Activated CD4-positive, alpha-beta T cell treated with anti-CD3 and anti-CD28 coated beads for 24 hours (primary cell): ENCODE measurements at places on chromosomes 5 and 9.

- DNase-seq = no peak
Measured at GRCh38 chr5:10518347-10518746, 45.5 kb upstream of the ANKRD33B start.

DNA sequence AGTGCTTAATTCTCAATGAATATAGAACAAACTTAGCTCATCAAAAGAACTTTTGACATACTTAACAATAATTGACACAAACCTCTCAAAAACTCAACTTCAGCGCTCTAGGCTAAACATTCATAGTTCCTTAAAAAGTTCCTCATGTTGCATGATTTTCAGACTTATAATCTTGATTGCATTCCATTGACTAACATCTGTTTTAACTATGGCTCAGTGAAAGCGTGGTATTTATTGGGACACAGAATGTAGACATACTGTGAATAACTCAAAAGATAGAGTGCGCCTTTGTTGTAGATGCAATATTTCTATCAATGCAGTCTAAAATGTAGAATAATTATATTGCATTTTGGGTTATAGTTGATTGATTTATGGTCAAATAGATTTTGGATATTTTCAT lies 227.1 kb upstream of the HAPLN1 start:
- no peak for DNase-seq

GRCh38 chr9:115106001-115106400 lies 12.0 kb downstream of the TNC start:
- no peak for DNase-seq

DNA sequence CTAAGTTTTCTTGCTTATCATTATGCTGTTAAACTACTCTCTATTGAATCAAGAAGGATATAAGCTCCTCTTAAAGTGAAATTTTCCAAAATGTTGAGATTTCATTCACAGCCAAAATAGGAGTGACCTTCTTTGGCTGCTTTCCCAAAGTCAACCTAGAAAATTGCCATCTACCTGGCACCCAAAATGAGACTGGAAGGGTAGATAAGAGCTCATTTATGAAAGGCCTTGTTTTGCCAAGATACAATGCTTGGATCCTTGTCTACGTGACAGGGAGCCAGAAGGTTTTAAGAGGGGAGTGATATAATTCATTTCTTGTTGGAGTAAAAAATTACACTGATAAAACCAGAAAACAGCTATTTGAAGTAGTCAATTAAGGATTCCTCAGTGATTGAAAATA lies 287.1 kb downstream of the IZUMO3 start:
- no peak for DNase-seq

GRCh38 chr9:113531919-113532808 lies 68.6 kb downstream of the RGS3 start:
- DNase-seq = no peak

DNA sequence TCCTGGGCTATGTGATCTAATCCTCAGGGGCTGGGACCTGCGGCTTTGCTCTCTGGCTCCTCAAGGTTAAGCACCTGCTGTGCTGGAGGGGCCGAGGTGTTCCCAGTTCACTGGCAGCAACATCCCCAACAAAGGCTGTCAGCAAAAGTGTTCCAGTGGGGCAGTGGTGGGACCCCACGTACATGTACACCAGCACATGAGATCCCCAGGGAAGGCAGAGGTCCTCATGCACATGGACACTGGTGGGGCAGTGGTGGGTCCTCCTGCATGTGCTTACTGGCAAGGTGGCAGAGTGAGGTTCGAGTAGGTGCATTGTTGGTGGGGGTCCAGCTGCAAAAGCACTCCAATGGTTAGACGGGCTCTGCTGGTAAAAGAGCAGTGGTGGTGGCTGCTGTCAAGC lies 255.6 kb upstream of the MPDZ start:
- DNase-seq = no peak

DNA sequence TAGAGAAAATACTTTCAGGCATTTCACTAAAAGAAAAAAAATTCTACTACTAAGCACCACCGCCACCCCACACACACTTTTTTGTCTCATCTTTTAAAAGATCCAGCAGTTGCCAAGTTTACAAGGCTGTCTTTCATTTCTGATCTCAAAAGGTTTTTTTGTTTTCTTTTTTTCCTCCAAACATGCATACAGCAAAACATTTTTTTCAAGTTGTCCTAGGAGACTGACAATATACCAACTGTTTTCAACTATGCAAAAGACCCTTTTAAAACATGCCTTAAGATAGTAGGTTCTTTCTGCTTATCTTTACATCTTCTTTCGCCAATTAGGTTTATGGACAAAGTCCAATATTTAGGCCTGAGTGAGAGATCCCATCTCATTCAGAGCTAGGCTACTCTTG lies 65.2 kb downstream of the HMHB1 start:
- no peak for DNase-seq

- DNase-seq = no peak
Measured at GRCh38 chr9:27367175-27367798, 70.3 kb upstream of the EQTN start.

GRCh38 chr9:120935383-120935857 lies 8.8 kb upstream of the TRAF1 start:
- DNase-seq = no peak

- DNase-seq = no peak
Measured at GRCh38 chr5:61306531-61307131, 25.4 kb upstream of the ZSWIM6 start.

DNA sequence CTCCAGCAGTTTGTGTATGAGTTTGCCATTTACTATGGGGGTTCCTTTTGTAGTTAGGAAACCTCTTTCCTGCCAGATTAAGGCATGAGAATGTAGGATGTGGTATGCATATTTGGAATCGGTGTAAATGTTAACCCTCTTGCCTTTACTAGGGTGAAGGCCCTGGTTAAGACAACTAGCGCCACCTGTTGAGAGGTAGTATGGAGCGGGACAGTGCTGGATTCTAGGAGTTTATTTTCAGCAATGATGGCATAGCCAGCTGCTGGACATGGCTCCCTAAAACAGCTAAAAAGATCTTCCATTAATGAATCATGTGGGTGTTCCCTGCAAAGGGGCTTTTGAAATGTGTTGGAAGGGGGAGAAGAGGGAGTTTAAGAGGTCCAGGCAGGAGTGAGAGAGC lies 30.7 kb upstream of the GPX3 start:
- DNase-seq = no peak

DNA sequence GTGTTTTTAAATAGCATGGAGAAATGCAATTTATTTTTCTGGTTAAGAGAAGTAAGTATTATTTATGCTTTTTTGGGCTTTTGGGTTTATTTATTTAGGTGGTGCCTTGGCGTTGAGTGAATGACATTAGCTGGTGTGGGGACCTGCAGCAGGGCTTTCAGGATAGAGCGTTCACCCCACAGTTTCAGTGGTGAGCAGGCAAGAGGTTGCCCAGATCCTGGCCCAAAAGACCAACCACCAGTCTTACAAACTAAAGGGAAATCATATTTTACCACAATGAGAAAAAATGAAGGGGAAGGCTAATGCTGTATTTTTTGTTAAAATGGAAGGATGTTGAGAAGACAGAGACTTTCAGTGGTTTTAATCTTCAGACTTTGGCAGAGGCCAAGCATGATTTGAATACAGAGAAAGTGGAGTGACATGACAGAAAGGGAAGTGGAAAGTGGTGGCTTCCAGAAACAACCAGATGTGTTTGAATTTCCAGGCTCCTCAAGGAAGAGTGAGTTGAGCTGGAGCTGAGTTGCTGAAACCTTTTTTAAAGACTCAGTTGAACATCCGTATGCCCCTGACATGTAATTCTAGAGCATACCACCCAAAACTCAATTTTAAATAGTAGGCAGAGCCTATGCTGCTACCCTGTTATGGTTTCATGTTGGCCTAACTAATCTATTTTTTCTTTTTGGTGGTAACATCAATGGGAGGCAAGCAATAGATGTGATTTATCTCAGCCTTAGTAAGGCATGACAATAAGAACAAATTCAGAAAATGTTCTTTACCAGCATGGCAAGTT lies 94.8 kb downstream of the AOPEP start:
- no peak for DNase-seq

- DNase-seq = no peak
Measured at GRCh38 chr5:108788142-108788541, 40.4 kb downstream of the FER start.

DNA sequence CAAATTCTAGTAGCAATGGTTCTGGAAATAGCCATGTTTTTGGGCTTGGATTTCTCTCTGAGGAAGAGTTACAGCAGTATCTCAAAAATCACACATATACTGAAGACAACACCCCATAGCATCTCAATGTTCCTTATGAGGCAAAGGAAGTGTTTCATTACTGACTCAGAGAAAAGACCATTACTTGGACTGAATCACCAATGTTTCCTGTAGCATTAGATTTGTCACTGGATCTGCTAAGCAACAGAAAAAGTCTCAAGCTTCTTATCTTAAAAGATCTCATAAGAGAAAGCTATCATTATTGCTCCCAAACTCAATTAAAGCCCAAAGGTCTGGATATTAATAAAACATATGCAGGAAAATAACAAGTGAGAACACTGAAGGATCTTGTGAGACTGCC lies 272.4 kb downstream of the ADAMTS6 start:
- DNase-seq = no peak

DNA sequence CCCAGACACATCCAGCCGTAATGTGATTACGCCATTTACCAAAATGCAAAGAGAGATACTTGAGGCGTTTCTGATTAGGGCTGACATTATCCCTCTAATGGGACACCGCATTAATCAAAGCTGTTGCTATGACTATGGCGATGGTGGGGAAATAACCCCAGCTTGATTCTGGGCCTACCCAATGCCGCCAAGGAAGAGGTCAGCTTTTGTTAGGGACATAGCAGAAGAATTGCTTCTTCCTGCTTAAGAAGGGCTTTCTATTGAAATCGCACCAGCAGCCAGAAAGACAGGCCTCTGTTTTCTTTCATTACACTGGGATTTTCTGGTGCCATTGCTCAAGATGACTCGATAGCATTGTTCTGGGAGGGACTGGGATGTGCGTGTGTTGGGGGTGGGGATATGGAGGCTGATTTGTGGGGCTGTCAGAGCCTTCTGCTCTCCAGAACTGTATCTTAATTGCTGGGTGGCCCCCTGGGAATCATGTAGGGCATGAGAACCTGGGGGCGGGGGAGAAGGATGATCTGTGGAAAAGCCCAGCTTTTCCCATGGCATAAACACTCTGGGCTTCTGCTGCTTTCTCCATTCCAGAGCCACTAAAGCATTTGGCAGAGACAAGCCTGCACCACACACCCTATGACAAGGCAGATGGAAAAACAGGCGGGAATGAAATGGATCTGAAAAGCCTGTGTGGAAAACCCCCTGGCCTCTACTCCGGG lies 106.5 kb upstream of the RAD23B start:
- no peak for DNase-seq

- no peak for DNase-seq
Measured at GRCh38 chr5:107217721-107218130, 453.0 kb downstream of the EFNA5 start.

GRCh38 chr5:157328277-157328912 lies 62.5 kb downstream of the CYFIP2 start:
- peak; percentile 39 for DNase-seq

- DNase-seq = no peak
Measured at GRCh38 chr9:138099803-138100598, 222.4 kb downstream of the CACNA1B start.

DNA sequence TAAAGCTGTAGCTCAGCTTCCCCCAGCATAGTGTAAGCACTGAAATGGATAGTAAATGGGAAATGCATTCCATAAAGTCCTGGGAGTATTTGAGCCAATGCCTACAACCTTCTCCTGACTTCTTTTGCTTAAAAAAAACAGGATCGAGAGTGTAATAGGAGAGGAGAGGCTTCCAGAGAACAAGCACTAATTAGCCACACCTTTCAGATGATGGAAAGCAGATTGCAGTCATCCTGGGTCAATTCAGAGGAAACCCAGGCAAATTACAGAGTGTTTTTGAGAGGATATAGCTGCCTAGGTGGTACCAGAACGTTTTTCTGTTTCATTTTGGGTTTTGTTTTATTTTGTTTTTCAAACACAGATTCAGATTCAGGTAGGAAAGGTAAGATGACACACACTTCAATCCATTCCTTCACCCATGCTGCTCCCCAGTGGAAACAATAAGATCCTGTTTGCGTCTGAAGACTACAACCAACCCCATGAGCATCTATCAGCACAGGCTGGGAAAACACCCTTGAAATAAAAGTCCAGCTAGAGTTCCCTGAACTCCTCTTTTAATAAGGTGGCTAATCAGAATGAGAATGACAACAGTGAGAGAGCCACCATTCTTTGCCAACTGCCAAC lies 95.6 kb downstream of the RFK start:
- no peak for DNase-seq

- DNase-seq = no peak
Measured at GRCh38 chr5:177338251-177339106, 13.0 kb downstream of the LMAN2 start.

DNA sequence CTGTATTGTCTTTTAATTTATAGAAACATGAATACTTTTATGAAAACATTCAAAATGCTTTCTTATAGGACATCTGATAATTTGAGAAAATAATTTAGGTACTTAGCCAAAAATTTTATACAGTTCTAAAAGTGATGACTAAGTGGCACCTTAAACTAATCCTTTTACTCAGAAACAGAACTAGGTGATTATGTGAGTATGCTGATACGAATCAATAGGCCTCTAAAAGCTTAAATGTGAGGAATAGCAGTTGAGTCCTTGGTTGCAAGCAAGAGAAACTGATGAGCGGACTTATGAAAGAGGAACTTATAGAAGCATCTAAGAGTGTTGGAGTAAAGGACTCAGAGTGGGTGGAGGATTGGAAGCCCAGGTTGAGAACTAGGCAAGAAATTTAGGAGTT lies 26.4 kb downstream of the ANXA1 start:
- no peak for DNase-seq

DNA sequence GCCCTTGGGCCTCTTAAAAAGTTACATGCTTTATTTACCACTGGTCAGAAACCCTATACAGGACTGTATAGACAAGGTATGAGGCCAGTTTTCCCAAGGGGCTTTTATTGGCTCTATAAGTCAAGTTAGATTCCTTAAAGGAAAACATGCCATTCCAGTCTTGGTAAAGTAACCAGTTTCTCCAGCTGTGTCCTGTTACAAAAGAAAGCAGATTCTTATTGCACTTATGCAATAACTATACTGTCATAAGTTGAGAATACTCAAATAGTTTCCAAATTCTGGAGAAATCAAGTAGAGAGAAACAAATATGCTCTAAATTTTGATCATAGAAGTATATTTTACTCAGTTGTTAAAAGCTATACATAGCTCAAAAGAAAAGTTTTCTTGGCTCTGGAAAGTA lies 47.2 kb downstream of the PTGS1 start:
- no peak for DNase-seq

GRCh38 chr9:76818271-76818670 lies 54.0 kb downstream of the PCA3 start:
- no peak for DNase-seq

DNA sequence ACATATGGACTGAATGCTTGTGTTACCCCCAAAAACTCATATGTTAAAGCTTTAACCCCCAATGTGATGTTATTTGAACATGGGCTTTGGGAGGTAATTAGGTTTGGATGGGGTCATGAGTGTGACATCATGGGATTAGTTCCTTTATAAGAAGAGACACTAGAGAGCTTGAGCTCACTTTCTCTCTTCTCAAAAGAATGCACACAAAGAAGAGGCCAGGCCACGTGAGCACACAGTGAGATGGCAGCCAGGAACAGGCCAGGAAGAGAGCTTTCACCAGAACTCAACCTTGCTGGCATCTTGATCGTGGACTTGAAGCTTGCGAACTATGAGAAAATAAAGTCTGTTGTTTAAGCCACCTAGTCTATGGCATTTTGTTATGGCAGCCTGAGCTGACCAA lies 360.6 kb downstream of the NR2F1-AS1 start:
- DNase-seq = no peak
